Stimulated activated CD4-positive, alpha-beta T cell treated with anti-CD3 and anti-CD28 coated beads, Interleukin-2, amount 100 ng/mL, for 4 hours (primary cell): ENCODE measurements at places on chromosomes 7 and 10.

DNA sequence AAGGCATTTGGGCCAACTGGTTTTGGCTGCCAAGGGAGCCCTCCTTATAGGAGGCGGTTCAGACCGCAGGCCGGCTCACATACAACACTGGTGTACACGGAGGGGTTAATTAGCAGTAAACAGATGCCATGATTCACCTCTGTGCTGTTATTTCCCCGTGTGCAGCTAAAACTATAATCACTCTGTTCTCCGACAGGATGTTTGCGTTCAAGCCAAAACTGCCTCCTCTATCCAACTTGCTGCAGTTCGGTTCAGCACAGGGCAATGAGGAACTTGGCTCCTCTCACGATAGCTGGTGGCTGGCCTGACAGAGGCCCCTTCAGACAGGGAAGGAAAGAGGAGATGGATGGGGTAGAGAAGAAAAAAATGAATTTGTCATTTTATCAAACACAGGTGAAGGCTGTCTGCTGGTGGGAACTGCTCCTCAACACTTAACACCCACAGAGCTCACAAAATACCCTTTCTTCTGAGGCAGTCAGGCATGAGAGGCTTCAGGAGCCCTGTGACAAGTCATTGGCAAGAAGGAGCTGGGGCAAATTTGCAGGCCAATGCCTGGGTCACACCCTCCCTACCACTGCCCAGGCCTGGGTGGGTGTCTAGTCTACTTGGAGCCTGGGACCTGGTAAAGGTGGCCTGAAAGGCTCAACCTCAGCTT is 24.0 kb downstream of the KCNMA1 start:
- no peak for DNase-seq

DNA sequence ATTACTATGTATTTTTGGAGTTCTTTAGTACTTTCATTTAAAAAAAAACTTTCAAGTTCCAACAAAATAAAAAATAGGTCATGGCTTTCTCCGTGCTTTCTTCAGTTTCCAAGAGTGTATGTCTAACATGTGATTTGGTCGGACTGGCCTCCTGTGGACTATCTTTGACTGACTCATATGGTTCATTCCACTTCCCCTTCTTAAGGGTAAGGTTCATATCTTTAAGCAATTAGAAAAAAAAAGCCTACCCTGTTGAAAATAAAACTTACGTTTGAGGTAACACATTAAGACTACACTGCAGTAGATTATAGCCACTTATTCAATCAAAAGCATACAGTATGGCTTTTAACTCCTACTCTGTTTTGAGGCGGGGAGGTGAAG is 112.8 kb upstream of the AHR start:
- no peak for DNase-seq

DNA sequence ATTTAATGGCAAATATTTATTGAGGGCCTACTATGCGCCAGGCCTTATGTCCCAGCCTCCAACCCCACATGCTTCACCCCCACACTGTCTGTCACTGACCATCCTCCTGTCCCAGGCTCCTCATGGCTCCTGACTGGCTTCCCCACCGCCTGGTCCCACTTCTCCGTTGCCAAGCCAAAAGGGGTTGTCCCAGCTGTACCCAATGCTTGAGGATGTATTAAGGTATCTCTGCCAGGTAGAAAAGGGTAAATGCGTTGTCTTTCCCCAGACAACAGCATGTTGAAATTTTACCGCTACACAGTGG is 168.8 kb upstream of the FRMD4A start:
- no peak for DNase-seq

DNA sequence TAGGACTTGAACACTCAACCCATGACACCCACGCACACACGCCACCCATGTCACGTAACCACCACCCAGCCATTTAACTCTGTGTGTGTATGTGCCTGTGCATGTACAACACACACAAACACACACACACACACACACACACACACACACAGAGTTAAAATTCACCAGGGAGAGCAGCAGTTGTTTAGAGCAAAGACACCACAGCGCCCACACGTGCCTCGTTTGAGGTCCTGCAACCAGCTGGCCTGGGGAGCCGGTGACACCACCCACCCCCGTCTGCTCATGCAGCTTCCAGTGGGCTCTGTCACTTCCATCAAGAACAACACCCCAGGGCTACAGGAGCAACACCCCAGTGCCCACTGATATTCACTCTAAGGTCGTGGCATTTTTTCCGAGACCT is 97.4 kb downstream of the ELFN1 start:
- DNase-seq = no peak

DNA sequence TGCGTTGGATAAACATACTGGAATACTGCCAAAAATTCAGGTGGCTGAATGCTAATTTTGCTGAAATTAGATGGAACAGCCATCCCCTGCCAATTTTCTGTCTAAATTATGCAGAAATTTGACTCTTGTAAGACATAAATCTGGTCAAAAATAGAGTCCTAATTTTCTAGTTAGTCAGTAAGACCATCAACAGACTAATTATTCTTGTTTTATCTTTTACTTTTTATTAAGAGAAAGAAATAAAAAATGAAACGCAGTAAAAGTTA is 110.3 kb upstream of the GATA3 start:
- no peak for DNase-seq
